Stimulated activated CD8-positive, alpha-beta memory T cell treated with anti-CD3 and anti-CD28 coated beads, Interleukin-4, amount 100 ng/mL, for 1 hour (primary cell): ENCODE measurements at places on chromosomes 12 and 14.

DNA sequence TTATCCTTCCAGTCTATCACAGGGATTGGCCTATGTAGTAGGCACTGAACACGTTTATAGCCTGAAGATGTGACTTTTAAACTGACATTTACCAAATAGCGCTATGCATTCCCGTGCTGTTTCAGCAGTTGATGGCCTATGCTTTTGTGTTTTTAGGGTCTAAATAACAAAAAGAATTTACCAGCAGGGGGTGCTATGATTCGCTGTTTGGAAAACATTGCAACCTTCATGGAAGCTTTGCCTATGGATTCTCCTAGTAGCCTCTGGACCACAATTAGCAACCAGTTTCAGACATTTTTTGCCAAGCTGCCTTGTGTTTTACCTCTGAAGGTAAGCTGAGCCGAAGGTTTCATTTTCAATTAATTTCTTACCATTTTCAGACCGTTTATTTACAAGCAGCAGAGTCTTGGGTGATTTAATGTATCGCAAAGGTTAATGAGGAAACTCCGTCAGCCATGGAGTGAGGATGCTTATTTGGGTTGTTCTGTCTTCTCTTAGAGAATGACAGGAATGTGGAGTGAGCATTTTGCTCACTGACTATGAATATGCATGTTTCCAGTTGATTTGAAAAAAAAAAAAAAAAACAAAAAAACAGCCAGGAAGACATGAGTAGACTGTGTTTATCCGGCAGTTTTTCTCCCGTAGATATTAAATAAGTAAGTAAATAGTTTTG, 133.1 kb downstream of the PRIMA1 start:
- no peak for DNase-seq

- no peak for DNase-seq
Observed at GRCh38 chr12:81208187-81208911, 130.5 kb downstream of the ACSS3 start.

DNA sequence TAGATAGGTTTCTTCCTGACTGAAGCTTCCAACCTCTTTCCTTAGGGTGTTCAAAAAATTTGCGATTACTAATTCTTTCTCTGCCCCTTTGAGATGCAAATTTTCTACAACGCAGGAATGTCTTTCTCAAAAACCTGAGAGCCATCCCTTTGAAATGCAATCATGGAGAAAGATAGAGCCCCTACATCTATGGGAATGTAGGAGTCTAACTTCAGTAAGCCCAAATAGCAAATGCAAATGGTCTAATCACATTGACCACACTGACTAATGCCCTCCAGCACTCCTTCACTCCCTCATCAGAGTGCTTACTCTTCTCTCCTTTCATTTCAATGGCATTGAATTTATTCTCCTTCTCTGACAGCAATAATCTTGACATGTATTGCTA, 107.1 kb downstream of the SLC6A15 start:
- DNase-seq: no peak

DNA sequence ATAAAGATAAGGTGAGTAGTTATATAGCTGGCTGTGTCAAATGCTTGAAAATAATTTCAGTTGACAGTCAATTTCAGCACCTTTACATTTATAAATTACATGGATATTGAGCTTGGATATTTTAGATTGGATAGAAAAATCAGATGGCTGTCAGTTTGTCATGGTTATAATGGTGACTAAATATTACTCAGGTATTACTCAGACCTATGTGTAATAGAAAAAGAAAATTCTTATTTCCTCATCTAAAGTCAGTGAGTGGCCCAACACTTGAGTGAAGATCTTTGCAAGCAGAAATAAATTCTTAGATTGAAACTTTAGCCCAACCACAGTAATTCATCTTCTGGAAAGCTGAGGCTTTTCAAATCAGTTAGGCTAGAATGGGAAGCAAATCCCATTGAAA, 354.4 kb downstream of the NAV3 start:
- DNase-seq: no peak

DNA sequence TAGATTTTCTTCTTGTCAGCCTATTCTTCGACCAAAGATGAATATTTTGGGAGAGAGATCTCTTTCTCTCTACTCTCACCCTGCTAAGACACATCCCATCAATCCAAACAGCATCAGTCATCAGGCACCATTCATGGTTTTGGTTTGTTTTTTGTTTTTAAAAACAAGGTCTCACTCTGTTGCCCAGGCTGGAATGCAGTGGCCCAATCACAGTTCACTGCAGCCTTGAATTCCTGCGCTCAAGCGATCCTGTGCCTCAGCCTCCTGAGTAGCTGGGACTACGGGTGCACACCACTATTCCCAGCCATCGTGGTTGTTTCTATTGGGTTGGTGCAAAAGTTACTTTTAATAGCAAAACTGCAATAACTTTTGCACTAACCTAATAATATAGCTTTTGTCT, 14.4 kb upstream of the ITPR2 start:
- DNase-seq: no peak

GRCh38 chr14:32233260-32233659, 30.2 kb upstream of the RNU6-8 start:
- DNase-seq: no peak

DNA sequence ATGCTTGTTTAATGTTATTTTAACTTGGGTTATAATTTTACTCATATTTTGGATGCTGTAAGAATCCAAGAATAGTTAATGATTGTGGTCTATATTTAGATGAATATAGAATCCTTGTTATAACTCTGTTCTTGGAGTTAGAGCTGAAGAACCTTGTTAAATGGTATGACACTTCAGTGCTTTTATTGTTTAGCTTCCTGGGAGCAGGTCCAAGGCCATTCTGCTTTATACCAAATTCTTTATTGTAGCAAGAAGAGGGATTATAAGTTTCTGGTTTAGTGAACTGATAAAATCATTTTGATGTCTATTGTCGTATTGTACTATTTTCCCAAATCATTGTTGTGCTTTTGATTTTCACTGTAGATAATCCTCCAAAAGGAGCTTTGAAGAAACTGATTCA, 69.4 kb downstream of the MIA2 start:
- no peak for DNase-seq

GRCh38 chr12:52332381-52332780, 11.2 kb upstream of the KRT83 start:
- no peak for DNase-seq

DNA sequence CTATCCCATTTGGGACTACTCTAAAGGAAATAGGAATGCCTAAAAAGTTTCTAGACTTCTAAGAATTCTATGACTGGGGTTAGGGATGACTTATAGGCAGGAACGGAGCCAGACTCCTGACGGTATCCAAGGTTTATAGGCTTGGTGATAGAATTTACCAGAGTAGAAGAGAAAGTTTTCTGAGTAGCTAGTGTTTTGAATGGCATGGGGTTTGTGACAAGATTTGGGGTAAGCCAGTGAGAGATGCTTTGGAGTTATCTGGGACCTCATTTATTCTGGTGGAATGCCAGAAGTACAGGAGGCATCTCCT, 444.6 kb downstream of the RAD51B start:
- no peak for DNase-seq

DNA sequence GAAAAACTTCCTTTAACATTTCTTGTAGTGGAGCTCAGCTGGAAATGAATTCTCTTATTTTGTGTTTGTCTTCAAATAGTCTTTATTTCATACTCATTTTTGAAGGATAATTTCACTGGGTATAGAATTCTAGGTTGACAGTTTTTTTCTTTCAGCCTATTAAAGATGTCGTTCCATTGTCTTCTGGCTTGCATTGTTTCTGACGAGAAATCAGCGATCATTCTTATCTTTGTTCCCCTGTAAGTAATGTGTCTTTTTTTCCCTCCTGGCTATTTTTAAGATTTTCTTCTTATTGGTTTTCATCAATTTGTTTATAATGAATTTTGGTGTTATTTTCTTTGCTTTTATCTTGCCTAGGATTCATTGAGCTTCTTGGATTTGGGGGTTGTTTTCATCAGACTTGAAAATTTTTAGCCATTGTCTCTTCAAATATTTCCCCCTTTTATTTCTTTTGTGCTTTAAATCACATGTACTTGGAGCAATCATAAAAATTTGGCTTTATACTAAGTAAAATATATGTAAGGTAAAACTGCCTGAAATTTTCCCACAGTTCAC, 89.4 kb downstream of the UNC79 start:
- no peak for DNase-seq

DNA sequence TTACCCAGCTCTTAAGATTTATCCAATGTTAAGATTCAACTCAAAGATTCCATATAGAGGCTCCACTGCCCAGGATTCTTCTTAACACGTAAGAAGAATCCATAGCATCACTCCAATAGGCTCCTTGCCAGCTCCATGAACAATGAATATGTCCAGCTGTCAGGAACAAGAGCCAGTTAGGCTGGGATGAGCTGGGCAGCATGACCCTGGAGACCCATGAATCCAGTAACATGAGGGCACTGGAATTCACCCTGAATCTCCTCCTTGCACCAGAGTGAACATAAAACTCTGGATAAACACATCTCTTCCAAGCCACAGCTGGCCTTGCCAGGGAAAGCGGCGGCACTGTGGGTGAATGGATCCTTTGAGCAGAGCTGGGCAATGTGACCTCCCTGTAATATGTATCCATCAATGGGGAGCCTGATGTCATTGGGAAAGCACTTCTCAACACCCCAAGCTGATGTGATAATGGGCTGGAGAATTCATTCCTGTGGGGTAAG, 24.4 kb upstream of the TC2N start:
- DNase-seq: no peak

- no peak for DNase-seq
Observed at GRCh38 chr12:45166056-45166455, 49.8 kb upstream of the ANO6 start.

DNA sequence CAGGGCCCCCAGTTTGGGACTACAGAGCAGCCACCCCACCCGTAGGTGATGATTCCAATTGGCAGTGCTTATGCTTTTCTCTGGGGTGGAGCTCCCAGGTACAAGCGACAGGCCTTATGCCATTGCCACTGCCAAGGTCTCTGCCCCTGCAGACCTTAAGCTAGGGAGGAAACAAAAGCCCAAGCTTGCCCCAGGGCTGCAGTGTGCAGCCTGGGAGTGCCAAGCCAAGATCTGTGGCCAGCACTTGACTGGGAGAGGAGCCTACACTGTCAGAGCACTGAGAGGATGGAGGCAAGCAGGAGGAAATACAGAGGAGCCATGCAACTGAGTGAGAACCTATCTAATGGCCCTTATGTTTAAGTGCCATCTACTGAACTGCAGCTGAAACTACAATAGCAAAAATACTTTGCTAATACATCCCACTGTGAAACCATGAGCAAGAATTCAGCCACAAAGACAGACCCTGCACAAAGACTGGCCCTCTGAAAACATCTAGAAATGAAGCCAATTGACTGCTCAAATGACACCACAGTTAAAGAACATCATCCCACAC, 17.7 kb upstream of the ASCL1 start:
- DNase-seq: no peak

- no peak for DNase-seq
Observed at GRCh38 chr12:27347779-27348178, 15.1 kb downstream of the BMAL2 start.

- no peak for DNase-seq
Observed at GRCh38 chr14:55297611-55298499, 26.6 kb downstream of the FBXO34 start.

- no peak for DNase-seq
Observed at GRCh38 chr14:38430522-38430921, 174.6 kb upstream of the CLEC14A start.

DNA sequence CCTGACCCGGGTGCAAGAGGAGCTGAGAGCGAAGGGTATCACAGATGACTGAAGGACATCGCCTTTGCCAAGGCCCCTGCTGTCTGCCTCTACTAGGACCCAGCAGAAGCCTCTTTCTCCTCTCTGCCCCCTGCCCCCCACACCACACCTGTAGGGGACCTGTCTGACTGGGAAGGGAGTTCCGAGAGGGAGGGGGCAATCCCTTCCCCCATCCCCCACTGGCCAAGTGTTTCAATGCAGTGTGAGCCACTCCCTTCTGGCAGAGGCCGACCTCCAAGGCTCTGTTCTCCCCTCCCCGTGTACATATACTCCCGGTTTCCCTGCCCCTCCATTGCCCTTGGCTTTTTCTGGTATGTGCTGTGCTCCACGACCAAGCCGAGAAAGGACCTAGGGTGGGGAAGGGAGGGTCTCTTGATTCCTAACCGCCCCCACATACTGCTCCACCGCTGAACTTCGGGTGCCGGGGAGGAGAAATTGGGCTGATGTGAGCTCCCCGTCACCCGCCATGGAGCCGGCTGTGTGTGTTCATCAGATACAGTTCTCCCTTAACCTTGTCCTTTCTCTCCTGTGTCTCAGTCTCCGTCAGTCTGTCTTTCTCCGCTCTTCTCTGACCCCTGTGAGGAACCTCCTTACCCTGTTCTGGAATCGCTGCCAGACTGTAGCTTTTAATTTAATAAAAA, 2.0 kb upstream of the ARHGEF25 start:
- DNase-seq: no peak

DNA sequence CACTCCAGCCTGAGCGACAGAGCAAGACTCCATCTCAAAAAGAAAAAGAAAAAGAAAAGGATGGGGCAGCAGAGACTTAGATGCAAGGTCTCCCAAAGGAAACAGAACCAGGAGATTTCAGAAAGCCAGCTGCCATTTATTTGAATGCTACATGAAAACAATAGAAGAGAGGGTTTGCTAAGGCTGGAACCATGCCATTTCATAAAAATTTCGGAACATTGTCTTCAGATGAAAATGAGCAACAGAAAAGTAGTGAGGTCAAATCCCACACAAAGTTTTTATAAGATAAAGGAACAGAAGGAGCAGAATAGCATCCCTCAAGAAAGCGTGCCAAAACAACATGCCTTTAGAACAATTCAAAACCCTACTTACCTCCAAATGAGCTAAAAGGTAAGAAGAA, 175.3 kb downstream of the ETV6 start:
- no peak for DNase-seq

DNA sequence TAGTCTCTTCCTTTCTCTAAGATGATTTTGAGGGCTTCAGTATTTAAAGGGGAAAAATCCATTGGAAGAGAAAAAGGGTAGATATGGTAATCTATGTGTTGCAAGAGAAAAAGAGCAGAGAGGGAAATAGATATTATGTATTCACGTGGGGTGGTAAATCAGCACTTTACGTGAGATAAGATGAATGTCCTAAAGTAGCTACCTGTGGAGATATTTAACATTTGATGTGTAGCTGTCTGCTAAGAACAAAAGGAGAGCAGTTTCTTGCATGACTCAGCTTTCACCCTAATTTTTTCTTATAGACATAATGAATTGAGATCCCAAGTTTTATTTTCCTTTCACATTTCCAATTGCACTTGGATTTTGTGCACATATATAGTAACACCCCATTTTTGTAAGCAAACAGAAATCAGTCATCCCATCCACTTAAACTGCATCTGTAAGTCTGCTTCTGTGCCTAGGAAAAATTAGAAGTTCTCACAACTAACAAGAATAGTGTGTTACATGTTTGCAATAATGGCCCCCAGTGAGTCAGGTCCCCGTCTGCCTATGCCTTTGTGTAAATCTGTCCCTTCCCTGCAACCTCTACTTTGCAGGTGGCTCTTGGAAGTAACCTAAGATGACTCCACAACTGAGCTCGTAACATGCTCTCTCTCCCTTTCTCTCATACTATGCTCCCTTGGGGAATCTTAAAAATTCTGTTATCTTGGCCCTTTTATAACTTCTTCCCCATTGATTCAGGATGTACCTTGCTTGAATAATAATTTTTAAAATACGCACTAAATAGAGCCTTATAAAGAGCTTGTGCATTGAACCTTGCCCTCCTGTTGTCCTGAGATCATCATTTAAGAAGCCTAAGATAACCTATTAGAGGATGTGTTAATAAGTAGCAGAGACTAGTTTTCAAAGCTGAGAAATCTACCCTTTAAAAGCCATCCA, 3.7 kb downstream of the TMTC3 start:
- DNase-seq: no peak
